ENCODE measurements at places on chromosomes 7 and 10. TPM values are rescaled to one million over a fixed set of nuclear protein-coding genes. Genes with fewer than 3 reads are reported as not detected.

Gene ZNF365
- 0.48 TPM for polyA plus RNA-seq

Gene SORCS1
- polyA plus RNA-seq, result 6.5 TPM

Gene LRGUK
- polyA plus RNA-seq, result 0.30 TPM

Gene TRAPPC14
- polyA plus RNA-seq, result 23.8 TPM

Gene NPSR1
- polyA plus RNA-seq, result 0.16 TPM

Gene SPDYE2B
- polyA plus RNA-seq, result 1.0 TPM

Gene PRSS2
- polyA plus RNA-seq, result 60.4 TPM

Gene TDRD1
- 0.22 TPM for polyA plus RNA-seq

Gene MUC12
- 3.3 TPM for polyA plus RNA-seq

Gene SNCG
- 16.6 TPM for polyA plus RNA-seq

Gene LRMDA
- polyA plus RNA-seq, result 5.3 TPM

DNA sequence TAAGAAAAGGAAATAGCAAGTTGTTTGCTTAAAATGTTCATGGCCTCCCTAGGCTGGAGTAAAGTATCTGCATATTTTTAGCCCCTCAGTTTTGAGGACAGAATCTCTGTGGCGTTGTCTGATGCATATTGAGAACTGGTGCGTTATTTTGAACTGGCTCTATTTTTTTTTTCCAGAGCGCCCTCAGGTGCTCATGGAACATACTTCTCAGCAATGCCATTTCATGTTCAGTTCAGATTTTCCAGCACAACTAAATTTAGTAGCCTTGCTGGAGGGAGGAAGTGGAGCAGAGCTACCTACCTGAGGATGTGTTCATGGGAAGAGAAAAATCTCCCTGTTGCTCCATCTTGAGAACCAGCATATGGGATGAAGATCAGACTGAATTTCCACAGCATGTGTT lies 870.5 kb downstream of the LRMDA start:
- DNase-seq, result no peak

DNA sequence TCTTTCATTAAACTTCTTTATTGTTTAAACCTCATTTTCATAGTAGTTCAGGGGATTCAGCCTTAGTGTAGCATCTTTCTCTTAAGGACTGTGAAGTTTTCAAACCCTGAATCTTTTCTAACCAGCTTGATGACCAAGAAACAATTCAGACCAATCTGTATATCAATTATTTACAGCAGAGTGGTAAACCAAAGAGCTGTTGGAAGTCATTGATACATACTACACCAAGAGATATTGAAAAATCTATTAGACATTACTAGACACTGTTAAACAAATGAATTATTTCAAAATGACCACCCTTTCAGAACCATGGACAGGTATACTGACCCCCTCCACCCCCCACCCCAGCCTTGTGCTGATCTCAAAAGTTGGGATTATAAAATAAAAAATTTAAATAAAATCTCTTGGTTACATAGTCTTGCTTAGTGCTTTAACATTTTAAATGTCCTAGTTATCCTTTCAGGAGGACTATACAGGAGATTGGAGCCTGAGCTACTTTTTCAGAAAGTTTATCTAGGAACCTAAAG lies 143.9 kb upstream of the LSM8 start:
- DNase-seq, result no peak

DNA sequence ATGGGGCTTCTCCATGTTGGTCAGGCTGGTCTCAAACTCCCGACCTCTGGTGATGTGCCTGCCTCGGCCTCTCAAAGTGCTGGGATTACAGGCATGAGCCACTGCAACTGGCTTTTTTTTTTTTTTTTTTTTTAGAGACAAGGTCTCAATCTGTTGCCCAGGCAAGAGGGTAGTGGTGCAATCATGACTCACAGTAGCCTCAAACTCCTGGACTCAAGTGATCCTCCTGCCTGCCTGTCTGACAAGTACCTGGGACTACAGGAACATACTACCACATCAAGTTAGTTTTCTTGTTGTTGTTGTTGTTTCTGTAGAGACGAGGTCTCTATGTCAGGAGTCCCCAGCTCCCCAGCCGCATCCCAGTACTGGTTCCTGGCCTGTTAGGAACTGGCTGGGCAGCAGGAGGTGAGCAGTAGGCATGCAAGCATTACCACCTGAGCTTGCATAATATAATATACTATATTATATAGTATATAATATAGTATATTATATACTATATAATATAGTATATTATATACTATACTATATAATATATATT lies 55.7 kb downstream of the TPK1 start:
- no peak for DNase-seq

GRCh38 chr10:114697061-114697598 lies 39.1 kb upstream of the ABLIM1 start:
- DNase-seq, result no peak

GRCh38 chr10:81873932-81874816 lies 820 bp upstream of the NRG3 start:
- peak; percentile 19 for DNase-seq

DNA sequence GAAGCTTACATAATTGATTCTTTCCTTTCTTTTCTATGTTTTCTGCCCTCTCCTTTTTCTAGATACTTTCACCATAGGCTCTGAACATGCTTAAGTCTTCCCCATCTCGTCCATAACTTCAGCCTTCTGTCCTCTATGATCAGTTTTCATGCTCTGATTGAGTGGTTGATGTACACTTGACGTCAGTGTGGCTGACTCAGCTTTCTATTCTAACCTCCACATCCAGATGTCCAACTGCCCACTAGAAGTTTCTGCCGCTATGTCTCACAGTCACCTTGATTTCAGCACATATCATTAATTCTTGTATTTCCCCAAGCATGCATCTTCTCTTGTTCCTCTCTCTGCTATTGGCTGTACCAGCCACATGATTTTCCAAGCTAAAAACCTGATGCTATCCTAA lies 15.0 kb downstream of the CDK14 start:
- no peak for DNase-seq

- DNase-seq, result peak; percentile 29
Measured at GRCh38 chr7:47100817-47101435, 481.0 kb downstream of the TNS3 start.

GRCh38 chr7:5041047-5041446 lies 4.6 kb upstream of the RBAK start:
- no peak for DNase-seq

GRCh38 chr10:124125305-124126116 lies 32.1 kb upstream of the CHST15 start:
- no peak for DNase-seq

- no peak for DNase-seq
Measured at GRCh38 chr10:122471531-122472177, 10.3 kb downstream of the HTRA1 start.

- DNase-seq, result no peak
Measured at GRCh38 chr7:115099906-115100305, 178.0 kb downstream of the MDFIC start.

- no peak for DNase-seq
Measured at GRCh38 chr10:119493155-119493554, 49.4 kb downstream of the RGS10 start.

GRCh38 chr10:124539935-124540641 lies 78.5 kb downstream of the LHPP start:
- DNase-seq, result no peak

DNA sequence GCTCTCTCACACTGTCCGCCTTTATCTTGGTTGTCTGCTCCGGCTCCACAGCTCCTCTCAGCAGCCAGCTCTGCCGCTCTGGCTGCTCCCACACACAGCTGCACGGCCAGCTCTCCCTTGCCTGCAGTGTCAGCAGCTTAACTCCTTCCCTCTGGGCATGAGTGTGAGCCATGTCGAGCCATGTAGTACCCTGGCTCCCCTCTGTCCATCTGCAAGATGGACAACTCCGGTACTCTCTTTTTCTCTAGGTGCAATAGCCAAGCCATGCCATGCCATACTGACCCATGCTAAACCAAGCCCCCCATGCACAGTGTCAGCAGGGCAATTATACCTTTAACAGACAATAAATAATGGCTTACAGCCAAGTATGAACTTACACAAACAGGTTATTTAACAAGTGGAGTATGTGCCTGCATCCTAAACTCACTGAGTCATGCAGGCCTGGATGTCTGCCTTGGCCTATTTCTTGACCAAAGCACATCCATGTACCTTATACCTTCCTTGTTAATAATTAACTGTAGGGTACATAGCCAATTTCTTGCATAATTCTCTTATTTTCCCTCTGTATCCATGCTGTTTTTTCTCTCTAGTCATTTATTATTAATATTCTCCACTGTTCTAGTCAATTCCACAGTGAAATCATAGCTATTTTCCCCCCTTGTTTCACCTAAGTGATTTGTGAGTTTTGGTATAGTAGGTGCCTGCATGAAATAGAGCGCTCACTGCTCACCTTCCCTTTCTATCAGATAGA lies 170.9 kb downstream of the CDK14 start:
- DNase-seq, result peak; percentile 90

DNA sequence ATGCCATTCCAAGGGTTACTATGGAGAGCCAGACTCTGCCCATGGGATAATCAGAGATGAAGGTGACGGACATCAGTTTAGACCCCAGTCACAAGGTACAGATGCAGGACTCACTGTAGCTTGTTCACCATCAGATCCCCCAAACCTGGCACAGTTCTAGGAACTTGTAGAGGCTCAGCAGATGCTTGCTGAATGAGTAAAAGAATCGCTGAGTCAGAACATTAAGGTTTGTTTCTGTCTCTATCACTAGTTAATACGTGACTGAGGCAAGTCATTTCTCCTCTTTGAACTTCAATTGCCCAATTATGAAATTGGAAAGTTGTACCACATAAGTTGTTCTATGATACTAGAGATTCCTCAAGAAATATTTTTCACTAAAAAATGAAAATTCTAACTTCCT lies 65.1 kb downstream of the PPP1R3C start:
- no peak for DNase-seq

- no peak for DNase-seq
Measured at GRCh38 chr10:83023662-83024061, 1115.6 kb upstream of the GHITM start.

GRCh38 chr7:83593921-83594475 lies 54.9 kb downstream of the SEMA3E start:
- no peak for DNase-seq

- no peak for DNase-seq
Measured at GRCh38 chr10:86098187-86098881, 268.3 kb downstream of the GRID1 start.

DNA sequence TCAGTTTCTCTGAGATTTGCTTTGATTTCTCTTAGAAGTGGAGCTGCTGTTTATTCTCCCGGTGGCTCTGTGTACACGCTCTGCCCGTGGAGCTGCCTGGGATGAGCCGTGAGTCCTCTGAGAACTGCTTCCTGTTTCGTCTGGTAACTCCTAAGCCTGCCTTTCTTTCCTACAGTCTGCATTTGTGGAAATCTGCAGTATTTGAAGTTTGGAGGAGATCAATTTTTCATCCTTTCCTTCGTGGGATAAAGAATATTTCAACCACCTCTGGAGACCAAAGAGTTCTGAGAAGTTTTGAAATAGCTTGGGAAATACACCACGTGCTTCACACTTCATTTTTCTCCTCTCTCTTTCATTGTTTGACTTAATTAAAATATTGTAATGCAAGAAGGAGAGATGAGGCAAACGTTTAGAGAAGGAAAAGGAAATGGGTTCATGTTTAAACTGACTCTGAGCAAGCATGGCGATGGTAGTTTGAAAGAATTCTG lies 311.9 kb downstream of the LRMDA start:
- no peak for DNase-seq

GRCh38 chr10:16933783-16934182 lies 116.6 kb upstream of the RSU1 start:
- DNase-seq, result no peak

DNA sequence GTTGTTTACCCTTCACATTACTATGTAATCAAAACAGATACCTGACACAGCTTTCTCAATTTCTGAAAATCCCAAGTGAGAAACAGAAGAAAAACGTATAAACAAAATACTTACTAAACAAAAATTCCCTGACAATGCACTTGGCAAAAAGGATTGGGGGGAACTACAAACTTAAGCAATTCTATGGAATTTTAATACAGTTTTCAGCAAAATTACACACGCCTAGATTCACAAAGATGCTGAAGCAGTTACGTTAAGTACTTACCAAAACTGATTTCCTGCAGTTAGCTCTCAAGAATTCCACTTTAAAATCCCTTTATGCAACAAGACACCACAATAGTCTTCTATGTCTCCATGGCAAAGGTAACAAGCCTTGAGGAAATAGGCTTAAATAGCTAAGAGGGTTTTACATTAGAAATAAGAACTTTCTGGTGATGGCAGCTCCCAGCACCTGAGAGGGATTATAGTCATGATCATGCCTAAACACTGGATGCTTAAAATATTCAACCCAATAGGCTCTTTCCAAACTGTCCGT lies 10.8 kb downstream of the TOMM7 start:
- no peak for DNase-seq

DNA sequence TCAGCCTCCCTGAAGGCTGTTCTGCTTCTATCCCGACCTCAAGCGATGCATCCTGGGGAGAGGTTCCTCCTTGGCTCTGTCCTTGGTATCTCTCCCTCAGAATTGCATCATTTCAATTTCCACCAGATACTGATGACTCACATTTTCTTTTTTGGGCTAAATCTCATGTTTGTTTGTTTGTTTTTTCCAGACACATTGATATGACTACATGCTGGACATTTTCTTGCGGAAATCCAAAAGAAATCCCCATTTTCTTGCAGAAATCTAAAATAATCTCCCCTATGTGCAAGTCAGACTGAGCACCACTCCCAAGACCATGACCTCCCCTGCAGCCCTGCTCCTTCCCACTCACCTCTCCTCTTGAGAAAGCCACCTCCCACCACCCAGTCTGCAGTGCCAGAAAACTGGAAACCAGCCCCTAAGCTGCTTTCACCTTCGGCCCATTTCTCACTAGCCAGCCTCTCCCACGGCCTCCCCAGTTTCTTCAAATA lies 260.2 kb upstream of the PRKCQ start:
- no peak for DNase-seq

DNA sequence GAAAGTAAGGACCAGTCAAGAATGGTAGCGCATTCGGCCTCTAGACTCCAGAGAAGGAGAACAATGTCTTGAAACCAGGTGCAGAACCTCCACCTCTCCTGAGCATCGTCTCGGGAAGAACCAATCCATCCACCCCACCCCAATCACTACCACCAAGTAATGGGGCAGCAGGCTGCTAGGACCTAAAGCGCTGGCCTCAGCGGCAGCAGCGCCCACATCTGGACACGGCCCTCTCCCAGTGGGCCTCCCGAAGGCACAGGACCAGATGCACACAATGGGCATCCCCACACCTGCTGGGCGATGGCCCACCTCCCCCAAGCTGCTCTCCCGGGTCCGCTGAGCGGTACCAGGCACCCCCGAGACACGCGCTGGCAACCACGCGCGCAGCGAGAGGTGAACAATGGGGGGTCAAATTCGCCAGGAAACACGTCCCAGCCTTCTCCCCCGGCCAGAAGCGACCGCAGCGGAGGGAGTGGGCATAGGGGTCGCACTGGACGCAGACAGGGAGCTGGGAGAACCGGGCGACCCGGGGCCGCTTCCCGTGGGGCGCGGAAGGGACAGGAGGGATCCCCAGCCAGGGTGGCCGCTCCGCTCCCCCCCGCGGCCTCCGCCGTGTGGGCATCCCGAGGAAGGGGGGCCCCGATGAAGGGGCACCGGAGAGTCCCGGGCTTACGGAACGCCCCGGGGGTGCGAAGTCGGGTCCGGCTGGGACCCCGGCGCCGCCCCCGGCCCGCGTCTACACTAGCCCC lies 506 bp downstream of the CTTNBP2 start:
- DNase-seq, result no peak

- DNase-seq, result no peak
Measured at GRCh38 chr10:97943294-97943693, 87.1 kb downstream of the CRTAC1 start.
